ENCODE measurements at places on chromosomes 7 and 10.

DNA sequence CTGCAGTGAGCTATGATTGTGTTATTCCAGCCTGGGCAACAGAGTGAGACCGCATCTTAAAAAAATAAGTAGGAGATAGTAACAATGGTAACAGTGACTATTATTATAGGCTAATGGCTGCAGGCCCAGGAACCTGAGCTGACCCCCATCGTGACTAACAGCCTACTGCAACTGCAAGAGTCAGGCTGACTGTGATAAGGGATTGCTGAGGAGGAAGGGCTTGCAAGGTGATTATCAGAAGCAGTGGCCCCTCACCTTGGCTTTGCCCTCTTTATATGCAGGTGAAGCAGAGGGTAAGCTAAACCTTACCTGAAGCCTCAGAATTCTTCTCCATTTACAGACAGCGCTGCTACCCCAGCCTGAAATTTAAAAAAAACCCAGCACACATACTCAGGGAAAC lies 83.9 kb upstream of the SDK1 start:
- no peak for DNase-seq

GRCh38 chr10:120455004-120455403 lies 2.0 kb upstream of the PLPP4 start:
- peak; percentile 46 for DNase-seq

DNA sequence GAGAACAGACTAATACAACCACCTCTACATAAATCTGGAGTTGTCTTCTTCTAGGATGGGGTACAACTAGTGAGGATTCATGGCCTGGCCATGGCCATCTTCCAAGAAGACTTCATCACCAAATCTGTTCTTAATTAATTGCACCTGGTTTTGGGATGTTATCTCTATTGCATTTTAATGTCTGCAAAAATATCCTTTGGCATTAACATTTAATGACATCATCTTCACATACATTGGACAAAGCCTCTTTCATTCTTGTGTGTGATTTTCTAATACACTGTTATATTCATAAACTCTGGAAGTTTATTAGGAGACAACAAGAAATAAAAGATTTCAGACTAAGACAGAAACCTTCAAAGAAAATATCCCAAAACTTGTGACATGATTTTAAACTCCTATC lies 124.2 kb upstream of the ABCB5 start:
- DNase-seq = peak; percentile 9

- no peak for DNase-seq
Measured at GRCh38 chr10:102220612-102221011, 5.5 kb upstream of the ELOVL3 start.

- DNase-seq = no peak
Measured at GRCh38 chr10:27364028-27364427, 123.4 kb upstream of the ACBD5 start.

DNA sequence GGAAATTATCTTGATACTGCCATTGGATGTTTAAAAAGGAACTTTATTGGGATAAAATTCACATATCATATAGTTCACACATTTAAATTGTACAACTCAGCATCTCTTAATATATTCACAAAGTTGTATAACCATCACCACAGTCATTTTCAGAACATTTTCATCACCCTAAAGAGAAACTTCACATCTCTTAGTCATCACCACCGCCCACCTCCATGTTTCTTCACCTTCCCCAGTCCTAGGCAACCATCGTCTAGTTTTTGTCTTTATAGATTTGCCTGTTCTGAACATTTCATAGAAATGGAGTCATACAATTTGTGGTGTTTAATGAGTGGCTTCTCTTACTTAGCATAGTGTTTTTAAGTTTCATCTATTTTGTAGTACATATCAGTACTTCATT lies 96.6 kb downstream of the ANKRD30A start:
- no peak for DNase-seq

- no peak for DNase-seq
Measured at GRCh38 chr7:110921595-110922151, 169.3 kb upstream of the LRRN3 start.

Data from fibroblast of skin of abdomen (primary cell).